ENCODE measurements at places on chromosomes 3 and 15. TPM values are rescaled to one million over a fixed set of nuclear protein-coding genes. Genes with fewer than 3 reads are reported as not detected.
A peak's percentile ranks its signal among the peaks of the same experiment; 100 is the strongest.

Gene TEX55
- not detected for total RNA-seq

Gene NPAP1
- not detected for total RNA-seq

Gene TNNC1
- 2.4 TPM for total RNA-seq

Gene C15orf62
- total RNA-seq: 0.42 TPM

Gene CD200R1
- 0.78 TPM for total RNA-seq

Gene IMP3
- 72.8 TPM for total RNA-seq

DNA sequence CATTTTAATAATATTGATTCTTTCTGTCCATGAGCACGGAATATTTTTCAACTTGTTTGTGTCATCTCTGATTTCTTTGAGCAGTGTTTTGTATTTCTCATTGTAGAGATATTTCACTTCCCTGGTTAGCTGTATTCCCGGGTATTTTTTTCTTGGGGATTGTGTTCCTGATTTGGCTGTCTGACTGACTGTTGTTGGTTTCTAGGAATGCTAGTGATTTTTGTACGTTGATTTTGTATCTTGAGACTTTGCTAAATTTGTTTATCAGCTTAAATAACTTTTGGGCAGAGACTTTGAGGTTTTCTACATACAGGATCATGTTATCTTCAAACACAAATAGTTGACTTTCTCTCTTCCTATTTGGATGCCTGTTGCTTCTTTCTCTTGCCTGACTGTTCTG is 418.8 kb upstream of the ALCAM start:
- ATAC-seq: no peak

GRCh38 chr15:90463381-90463780 is 66.3 kb upstream of the CRTC3 start:
- peak; percentile 72 for ATAC-seq

DNA sequence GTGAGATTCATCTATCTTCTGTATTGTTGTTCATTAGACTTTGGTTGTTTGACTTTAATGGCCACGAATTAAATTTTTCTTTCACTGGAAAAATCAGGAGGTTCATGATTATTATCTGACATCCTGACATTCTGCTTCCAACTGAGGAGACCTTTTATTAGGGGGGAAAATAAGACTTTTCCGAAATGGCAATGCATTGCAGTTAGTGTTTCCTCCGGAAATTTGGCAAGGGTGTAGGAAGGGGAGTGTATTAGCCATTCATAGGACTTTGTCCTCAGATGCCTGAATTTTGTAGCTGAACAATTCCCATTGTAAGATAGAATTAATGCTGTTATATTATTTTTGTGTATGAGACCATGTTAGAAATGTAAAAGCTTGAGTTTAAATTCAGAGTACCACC is 450.6 kb upstream of the TGFBR2 start:
- ATAC-seq: no peak

DNA sequence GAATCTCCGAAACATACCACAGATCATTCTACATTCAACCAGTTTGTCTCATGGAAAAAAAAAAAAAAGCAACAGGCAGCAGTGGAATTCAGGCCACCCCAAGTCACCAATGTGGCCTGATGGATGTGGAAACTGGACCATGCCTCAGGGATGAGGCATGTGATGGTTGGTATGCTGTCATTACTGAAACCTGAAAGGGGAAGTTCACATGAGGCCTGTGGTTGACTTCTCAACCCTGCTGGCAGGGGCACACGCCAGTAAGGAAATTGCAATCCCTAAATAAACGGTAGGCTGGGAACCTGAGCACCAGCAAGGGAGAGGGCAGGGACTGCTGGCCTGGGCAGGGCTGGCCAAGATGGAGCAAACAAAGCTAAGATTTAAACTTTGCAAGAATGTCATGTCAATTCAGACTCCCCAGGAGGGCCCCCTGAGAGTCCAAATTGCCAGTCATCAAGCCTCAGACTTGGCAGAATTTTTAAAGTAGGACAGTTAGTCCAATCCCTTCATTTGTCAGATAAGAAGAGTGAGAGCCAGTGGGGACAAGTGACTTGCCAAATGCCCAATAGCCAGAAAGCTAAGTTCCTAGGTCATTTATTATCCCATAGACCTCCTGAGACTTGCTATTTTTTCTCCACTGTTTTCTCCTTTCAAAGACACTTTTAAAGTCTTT is 310.4 kb downstream of the ERC2 start:
- ATAC-seq: peak; percentile 57

DNA sequence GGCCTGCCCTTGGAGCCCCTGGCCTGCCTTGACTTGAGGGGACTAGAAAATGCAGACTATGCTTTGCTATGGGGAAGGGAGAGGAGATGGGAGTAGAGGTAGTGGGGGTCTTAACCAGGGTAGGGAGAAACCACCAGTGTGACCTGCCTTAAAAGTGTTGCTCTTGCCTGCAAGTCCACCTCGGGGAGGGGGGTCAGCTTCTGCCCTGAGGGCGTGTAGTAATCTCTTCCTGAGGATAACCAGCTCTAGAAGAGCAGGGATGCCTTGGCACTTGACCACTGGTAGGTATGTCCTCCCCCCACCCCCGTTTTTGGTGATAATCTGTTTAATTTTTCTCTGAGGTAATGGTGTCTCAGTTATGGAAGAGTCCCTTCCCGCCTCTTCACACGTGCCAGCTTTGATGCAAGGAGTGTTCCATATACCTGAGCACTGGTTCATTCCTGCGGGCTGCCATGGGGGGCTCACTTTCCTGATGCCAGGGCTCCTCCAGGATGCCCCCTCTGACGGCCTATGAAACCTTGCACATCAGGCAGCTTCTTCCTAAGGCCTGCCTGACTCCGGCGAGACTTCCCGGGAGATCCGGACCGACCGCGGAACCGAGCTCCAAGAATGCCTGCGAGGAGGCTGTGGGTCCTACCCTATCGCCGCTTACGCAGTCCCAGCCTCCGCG is 780 bp upstream of the P4HTM start:
- ATAC-seq: peak; percentile 0

DNA sequence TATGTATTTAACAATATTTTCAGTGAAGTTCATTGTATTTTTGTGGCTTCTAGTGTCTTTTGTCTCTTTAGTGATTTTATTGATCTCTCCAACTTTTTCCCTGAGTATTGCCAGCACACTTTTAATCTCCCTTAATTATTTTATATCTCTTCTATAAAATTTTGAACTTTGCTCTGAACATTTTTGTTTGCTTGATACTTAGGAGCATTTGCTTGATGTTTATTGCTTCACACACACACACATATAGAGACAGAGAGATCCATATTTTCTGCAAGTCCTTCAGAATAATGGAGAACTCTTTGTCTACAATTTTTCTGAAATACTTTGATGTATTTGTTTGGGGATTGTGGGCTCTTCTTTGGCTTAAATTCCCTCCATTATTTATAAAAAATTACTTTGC is 213.8 kb downstream of the SLC9A9 start:
- no peak for ATAC-seq

DNA sequence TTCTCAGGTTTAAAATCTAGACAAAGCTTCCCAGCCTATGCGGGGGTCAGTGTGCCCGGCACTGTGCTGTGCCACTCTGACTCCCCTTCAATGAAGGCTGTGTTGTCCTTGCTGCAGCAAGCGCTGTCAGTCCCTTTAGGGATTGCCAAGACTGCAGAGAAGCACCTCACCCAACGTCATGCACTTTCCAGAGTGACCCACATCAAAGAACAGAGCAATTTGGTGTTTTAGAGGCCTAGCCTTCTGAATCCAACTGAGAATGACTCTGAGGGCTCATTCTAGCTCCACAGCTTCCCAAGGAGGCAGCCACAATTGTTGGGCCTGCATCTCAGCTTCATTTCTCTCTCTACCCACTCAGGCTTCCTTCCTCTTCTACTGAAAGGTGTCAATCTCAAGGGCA is 26.4 kb downstream of the SLC9A9 start:
- no peak for ATAC-seq

GRCh38 chr3:15875016-15875689 is 77.4 kb upstream of the ANKRD28 start:
- no peak for ATAC-seq

Measured in gastroesophageal sphincter (tissue), 4 donors.